ENCODE measurements at places on chromosomes 2 and 18. TPM values are rescaled to one million over a fixed set of nuclear protein-coding genes. Genes with fewer than 3 reads are reported as not detected.

DNA sequence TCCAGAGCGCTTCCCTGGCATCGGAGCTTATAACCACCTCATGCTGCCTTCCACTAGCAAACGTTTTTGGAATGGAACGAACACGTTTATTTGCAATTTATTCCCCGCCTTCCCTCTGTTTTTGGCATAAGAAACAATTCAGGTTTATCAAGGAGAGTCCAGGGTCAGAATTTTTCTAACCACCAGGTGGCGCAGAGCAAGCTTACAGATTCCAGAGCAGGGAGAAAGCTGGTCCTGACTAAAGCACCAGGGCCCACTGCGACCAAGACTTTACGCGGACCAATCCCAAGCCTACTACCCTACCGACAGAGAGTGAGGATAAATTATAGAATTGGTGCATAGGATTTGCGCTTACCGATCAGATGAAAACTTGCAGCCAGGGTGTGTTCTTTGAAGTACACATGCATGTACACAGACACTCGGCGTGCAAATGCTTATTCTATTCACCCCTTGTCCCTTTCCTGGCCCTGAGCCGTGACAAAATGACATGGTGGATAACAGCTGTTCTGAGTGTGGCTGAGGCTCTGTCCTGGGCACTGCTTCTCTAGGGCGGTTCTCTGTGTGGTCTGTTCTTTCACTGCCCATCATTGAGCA, 34.7 kb downstream of the NAPG start:
- DNase-seq: peak; percentile 83

- DNase-seq: no peak
Observed at GRCh38 chr2:73006969-73007710, 64.4 kb downstream of the SFXN5 start.

- no peak for DNase-seq
Observed at GRCh38 chr2:110955556-110955955, 165.2 kb upstream of the BCL2L11 start.

DNA sequence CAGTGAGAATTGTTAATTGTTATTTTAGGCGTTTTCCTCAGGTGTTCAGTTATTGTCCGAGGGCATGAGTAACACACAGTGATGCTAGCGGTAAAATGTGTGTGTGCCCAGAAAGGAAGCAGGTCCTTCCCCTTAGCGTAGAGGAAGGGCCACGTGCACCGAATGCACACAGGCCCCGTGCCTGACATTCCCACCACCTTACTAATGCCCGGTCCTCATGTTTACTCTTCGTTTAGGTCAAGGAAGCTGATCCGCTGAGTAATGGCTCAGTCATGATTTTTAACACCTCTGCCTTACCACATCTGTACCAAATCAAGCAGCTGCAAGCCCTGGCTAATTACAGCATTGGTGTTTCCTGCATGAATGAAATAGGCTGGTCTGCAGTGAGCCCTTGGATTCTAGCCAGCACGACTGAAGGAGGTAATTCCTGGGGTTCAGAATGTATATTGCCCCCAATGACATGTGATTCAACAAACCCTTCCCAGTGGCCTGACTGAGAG, 76.7 kb downstream of the MERTK start:
- DNase-seq: no peak

- DNase-seq: peak; percentile 16
Observed at GRCh38 chr2:143284087-143284675, 155.0 kb downstream of the ARHGAP15 start.

Gene IGFBP5
- total RNA-seq: 0.51 TPM

GRCh38 chr18:63099848-63100629, 219.5 kb downstream of the BCL2 start:
- DNase-seq: no peak

- no peak for DNase-seq
Observed at GRCh38 chr2:65728477-65729180, 296.2 kb upstream of the SPRED2 start.

Gene RGPD4
- 0.12 TPM for total RNA-seq

DNA sequence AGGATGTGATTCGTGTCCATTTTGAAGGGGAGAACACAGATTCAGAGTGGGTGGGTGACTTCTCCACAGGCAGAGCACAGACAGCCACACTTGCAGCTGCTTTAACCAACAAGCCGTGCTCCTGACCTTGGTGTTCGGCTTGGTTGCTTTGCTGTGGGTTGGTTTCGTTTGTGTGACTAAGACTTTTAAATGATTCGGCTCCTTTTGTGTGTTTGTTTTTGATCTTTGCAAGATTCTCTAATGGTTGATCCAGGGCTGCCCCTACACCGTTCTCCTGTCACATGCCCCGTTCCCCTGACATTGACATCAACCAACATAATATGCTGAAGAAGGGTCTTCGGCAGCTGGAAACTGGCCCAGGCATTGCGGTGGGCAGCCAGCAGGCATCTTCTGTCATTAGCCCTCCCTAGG, 95.9 kb upstream of the MBOAT2 start:
- DNase-seq: no peak

- no peak for DNase-seq
Observed at GRCh38 chr2:237351046-237351445, 62.9 kb downstream of the COL6A3 start.

DNA sequence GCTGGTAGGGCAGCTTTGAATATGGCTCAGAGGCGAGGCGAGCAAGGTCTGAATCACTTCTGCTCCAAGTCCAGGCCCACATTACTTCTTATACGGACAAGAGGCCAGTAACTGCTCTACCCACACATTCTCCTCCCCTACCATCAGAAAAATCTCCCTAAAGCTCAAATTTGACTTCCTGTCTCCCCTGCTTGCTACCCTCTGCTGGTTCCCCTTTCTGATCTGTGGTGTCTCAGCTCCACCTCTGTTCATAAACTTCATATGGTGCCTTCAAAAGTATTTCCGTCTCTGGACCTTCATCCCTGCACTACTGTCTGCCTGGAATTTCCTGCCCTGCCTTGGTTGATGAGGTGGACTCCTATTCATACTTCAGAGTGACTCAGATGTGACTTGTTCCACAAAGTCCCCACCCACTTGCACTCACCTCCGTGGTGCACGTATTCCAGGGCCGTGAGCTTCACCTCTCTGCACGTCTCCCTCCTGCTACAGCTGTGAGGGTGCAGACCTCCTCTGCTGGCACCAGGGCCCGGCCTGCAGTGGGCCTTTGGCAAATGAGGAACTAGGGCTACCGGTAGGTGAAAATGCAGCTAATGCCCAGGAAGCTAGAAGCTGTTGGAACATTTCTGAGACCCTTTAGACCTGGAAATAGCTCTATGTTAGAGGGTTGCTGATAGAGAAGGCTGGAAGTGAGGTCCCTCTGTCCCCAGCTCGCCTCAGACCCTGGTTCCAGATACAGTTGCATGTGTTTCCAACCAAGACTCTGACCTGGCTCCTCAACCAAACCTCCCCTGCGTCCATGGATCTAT, 24.6 kb upstream of the KCMF1 start:
- DNase-seq: no peak

DNA sequence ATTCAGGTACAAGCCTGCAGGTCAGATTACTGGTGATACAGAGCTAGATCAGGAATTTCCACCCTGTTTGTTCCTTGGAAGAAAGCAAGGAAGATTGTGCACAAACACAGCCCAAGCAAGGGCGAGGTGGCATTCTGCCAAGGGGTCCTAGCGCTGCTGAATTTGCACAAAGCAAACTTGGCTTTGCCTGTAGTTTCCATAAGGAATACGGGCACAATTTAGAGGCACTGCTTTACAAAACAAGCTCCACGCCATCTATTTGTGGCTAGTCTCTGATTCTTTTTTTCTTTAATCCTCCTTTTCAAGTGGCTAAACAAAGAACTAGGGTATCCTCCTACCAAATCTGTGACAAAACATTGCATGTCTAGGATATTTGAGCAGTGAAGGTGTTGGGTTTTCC, 195.5 kb upstream of the ACVR2A start:
- no peak for DNase-seq

DNA sequence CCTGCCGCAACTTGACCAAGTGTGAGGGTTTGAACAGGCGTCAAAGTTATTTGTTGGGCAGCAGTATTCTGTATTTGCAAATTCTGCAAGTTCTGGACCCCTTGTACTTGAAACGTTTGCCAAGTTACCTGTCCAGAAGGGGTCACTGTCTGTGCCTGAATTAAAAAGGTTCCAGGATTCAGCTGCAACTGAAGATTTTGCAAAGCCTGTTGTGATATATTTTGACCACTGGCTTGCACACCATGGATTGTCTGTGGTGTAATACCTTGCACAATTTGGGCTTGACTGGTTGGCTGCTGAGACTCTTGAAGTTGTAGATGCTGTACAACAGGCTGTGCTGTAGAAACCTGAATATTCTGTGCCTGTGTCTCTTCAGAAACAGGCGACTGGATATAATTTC, 10.2 kb downstream of the SP3 start:
- no peak for DNase-seq

Gene ST8SIA5
- total RNA-seq: 0.56 TPM

Gene SP140
- total RNA-seq: not detected

Gene ABCG8
- not detected for total RNA-seq

- DNase-seq: no peak
Observed at GRCh38 chr18:8001711-8002301, 434.7 kb downstream of the PTPRM start.

Gene NOSTRIN
- not detected for total RNA-seq

GRCh38 chr2:137952586-137953129, 11.6 kb upstream of the HNMT start:
- no peak for DNase-seq

Gene LYPD6B
- total RNA-seq: 0.69 TPM

- DNase-seq: no peak
Observed at GRCh38 chr18:10060469-10060782, 146.6 kb downstream of the VAPA start.

- DNase-seq: no peak
Observed at GRCh38 chr2:75574106-75574505, 13.4 kb upstream of the EVA1A start.

Gene TTC27
- total RNA-seq: 8.3 TPM

DNA sequence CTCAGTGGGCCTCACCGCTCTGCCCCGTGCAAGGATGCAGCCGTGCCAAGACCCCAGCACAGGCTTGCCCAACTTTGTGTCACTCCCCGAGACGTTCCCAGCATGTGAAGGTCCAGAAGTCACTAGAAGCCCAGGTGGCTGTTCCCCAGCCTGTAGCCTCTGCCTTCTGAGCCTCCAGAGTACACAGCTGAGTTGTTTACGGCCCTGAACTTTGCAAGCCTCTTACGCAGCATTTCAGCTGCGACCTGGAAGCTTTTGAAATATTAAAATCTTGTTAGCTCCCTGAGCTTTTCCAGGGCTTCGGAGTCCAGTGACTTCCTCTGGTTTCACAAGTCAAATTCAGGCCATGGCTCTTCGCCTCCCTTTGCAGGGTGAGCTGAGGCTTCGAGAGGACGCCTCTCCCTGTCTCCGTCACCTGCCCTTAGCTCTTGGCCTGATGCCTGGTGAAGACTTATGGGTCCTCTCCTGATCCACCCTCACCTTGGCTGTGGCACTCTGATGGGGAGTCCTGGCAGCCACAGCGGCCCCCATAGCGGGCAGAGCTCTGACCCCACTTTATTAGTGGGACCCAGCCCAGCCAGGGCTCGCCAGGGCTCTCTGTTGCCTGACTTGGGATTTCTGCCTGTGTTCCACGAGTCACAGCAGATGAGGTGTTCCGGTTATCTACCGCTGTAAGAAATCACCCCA, 76.5 kb upstream of the HPCAL1 start:
- no peak for DNase-seq

Gene POTEI
- 1.4 TPM for total RNA-seq

DNA sequence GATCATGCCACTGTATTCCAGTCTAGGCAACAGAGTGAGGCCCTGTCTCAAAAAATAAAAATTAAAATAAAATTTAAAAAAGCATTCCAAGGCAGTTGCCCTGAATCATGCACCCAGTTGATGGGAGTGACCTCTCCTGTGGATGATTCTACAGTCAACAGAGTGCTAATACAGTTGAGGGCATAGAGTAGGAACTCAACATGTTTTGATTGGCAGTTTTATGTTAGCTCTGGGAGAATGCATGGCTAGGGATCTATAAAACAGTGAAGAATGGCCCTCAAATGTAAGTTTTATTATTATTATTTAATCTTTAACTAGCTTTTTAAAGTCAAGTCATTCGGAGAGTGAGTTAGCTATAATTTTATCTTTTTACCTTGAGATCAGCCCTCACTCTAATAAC, 228.5 kb upstream of the ITGA4 start:
- no peak for DNase-seq

DNA sequence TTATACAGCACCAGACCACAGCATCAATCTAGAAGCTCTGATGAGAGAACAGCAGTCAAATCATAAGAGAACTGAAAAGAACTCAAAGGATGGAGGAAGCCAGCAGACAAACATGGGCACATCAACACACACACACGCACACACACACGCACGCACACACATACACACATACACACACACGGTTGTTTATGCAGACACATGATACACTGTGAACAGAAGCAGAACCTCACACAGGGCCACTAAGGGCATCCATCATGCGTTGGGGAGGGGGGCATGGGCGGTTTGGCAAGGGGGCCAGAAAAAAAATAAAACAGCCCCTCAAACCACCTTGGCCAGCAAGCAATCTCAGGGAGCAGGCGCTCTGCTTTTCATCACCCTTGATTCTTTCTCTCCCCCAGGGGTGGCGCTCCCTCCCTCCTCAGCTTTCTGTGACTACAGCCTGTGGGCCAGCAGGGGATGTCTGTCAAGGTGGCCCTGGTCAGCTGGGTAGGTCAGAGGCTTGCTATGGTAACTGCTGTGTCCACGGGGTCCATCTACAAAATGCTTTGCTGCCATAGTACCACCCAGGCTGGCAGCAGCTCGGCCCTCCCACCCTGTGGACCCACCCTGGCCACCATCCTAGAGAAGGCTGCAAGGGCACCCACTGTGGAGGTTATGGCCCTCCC, 318.0 kb downstream of the CELF4 start:
- no peak for DNase-seq

- no peak for DNase-seq
Observed at GRCh38 chr2:149033716-149034115, 4.8 kb upstream of the LYPD6B start.

Gene RGPD3
- 0.27 TPM for total RNA-seq

Gene TAF4B
- total RNA-seq: 1.4 TPM

Gene C2orf66
- 0.34 TPM for total RNA-seq

DNA sequence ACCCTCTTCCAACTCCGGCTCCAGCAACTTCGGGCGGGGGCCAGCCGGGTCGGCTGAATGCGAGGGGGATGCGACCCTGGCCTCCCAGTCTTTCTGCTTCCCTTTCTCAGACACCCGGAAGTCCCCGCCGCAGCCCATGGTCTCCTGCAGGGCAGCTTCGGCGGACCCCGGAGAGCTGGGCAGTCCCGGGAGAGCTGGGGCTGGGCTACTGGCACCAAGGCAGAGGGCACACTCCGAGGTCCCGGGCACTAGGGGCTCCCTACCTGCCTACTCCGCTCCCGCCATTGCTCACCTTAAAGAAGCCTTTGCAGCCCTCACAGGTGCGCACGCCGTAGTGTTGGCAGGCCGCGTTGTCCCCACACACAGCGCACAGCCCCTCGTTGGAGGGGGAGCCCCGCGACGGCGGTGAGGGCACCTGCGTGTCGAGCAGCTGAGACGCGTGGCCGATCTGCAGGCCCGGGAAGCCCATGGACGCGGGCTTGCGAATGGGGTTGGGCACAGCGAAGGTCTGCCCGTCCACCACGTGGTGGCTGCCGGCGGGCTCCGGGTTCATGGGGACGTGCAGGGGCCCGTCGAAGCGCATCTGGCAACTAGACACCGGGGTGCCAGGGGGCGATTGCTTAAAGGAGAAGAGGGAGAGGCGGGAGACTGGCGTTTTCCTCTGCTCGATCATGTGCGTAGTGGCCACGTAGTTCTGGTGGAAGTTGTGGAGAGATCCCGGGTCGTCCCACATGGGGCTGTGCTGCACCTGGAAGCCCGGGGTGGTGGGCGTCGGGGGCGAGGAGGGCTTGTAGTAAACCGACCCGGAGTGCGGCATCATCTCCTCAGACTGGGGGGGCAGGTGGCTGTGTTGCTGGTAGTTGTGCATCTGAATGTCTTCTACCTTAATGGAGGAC, 3.2 kb downstream of the NR4A2 start:
- no peak for DNase-seq

Gene GPR17
- not detected for total RNA-seq
